Iris pigment epithelial cell (primary cell): ENCODE measurements at places on chromosomes 13 and 19.

- no peak for DNase-seq
These were observed 95.0 kb downstream of the UQCRFS1 start for GRCh38 chr19:29117926-29118325.

DNA sequence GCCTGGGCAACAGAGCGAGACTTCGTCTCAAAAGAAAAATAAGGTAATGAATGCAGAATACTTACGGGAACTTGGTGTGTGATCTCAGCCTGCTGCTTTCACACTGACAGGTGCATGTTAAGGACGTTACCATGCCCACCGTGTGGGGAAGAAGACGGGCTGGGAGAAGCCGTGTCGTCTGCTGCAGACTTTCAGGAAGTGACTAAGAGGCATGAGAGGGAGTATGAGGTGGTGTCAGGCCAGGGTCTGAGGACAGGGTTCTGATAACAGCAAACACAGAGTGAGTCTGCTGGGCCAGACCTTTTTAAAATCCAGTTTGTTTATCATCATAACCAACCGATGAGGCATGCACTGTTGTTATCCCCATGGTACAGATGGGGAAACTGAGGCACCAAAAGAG, 13.6 kb upstream of the GALP start:
- DNase-seq: peak; percentile 64

- DNase-seq: peak; percentile 77
These were observed 2.9 kb upstream of the HOOK2 start for GRCh38 chr19:12778017-12778904.

GRCh38 chr13:109162248-109163036, 533.0 kb downstream of the MYO16 start:
- no peak for DNase-seq

GRCh38 chr13:30619731-30620130, 2.0 kb downstream of the USPL1 start:
- no peak for DNase-seq

- no peak for DNase-seq
These were observed 1.7 kb downstream of the ETFB start for GRCh38 chr19:51364200-51365106.

GRCh38 chr13:22286338-22286737, 615.5 kb downstream of the FGF9 start:
- no peak for DNase-seq

DNA sequence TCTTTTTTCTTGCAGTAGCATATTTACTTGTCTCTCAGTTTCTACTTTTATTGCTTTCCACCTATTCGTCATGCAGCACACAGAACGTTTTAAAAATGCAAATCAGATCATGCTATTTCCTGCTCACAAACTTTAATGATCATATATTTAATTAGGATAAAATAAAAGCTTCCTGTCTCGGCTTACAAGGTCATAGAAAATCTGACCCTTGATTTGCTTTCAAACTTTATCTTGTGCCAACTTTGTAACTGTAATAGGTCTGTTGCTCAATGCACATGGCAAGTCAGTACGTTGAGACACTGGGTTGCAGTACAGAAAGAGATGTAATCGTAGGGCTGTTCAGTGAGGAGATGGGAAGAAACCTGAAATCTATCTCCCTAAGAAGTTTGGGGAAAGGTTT, 95.6 kb upstream of the CSNK1A1L start:
- peak; percentile 45 for DNase-seq

- no peak for DNase-seq
These were observed 71.9 kb downstream of the FLT1 start for GRCh38 chr13:28423010-28423409.

GRCh38 chr13:27588405-27588804, 31.9 kb downstream of the LNX2 start:
- no peak for DNase-seq

DNA sequence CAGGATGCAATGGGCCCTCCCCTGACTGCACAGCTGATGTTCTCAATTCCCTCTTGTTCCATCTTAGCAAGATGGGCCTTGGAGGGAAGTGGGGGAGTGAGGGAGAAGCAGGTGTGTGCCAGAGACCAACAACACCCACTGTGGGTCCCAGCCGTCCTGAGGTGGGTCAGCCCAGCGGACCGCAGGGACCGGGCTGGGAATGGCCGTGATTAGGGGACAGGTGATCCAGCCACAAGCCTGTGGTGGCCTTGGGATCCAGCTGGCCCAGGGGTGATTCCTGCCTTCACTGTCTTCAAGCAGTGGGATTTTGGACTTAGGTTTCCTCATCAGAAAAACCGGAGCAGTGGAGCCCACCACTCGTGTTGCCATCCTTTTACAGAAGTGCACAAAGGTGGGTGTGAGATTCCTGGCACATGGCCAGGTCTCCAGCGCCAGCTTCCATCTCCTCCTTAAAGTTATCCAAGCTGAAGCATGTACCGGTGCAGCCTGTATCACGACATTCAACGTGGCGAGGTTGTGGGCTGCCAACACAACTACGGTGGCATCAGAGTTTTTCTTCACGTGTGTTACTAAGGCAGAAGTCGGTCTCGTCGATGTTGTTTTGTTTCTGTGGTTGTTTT, 9.0 kb upstream of the ATP11A start:
- no peak for DNase-seq

DNA sequence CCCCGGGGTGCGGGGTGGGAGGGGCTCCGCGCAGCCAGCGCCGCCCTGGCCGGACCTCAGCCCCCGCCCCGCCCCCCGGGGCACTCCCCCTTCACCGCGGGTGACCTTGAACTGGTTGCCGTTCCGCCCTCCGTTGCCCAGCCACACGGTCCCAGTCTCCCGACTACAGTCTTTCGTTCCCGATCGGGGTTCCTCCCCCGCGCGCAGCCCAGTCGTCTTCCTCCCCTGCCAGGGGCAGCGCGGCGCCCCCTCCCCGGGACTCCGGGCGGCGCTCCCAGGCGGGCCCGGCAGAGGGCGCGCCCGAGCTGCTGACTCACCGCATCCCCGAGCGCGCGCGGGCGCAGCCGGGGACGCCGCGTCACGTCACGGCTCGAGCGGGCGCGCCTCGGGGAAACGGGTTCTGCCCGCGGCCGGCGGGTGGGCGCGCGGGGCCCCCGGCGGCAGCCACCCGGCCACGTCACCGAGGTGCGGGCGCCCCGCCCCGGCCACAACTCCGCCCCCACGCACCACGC, 459 bp downstream of the MIDN start:
- DNase-seq: peak; percentile 74

- DNase-seq: no peak
These were observed 12.1 kb downstream of the SLC5A5 start for GRCh38 chr19:17883627-17884410.

- no peak for DNase-seq
These were observed 6.7 kb downstream of the ZNF793 start for GRCh38 chr19:37513397-37513796.

DNA sequence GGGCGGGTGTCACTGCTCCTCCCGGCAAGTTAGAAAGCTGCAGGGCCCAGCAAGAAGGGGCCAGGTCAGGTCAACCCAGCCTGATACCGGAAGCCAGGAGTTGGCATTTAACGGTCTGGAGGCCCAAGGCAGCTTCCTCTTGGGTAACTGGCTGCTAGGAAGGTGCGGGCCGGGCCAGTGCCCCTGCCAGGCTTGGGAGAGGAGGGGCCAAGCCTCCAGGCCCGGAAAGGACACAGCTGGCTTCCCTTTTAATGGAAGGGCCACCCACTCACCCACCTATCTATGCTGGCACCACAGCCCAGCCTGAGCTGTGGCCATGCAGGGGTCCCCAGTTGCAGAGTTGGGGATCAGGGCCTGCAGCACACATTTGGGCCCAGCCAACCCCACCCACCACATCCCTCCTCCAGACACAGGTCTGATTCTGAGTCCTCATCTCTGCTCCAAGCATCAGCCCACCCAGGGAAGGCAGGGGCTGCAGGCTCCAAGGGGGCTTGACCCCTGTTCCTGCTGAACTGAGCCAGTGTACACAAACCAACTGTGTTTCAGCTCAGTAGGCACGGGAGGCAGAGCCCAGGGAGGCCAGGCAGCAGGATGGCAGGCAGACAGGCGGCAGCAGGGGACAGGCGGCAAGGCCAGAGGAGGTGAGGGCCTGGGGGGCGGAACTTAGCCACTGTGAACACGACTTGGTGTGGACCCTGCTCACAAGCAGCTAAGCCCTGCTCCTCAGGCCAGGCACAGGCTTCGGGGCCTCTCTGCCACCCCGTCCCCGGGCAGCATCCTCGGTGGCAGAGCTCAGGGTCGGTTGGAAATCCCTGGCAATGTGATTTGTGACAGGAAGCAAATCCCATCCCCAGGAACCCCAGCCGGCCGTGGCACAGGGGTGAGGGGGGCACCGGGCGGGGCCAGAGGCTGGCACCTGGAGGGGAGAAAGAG, 40.8 kb downstream of the ZSWIM4 start:
- no peak for DNase-seq

DNA sequence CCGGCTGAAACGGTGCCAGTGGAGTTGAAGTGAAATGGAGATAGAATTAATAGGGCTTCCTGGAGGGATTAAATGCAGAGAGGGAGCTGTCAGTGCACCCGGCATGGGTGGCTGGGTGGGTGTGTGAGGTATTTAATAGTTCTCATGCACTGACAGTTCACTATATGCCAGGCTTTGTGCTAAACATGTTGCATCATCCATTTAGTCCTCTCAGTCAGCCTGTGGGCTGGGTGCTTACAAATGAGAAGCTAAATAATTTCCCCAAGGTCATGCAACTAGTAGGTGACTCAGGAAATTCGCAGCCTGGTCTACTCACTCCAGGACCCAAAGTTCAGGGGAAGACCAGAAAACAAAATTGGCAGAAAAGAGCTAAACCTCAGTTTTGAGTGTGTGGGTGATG, 63.5 kb upstream of the SPATA13 start:
- peak; percentile 13 for DNase-seq

- DNase-seq: peak; percentile 86
These were observed 239.8 kb downstream of the COG6 start for GRCh38 chr13:39895254-39895653.

DNA sequence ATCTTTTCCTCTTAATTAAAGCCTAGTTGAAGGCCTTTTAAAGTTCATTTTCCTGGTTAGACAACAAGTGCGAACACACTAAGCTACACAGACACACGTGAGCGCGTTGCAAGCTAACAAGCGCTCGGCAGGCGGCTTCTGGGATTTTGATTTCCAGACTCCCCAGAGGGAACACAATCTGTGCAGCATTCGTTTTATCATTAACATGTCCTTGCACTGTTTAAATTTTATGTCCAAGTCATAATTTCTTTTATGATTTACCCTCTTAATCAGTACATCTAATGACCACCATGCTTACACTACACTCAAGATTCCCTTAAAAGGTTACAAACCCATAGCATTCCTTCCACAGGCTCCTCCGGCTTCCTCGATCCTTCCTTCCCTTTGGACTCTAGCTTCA, 16.8 kb downstream of the COL4A1 start:
- no peak for DNase-seq

- peak; percentile 89 for DNase-seq
These were observed at the start of gene EPSTI1 for GRCh38 chr13:42991898-42992763. Gene EPSTI1, minus strand, starts transcription at chr13:42992241. Its CDS starts 76 bp downstream, at chr13:42992165.

- no peak for DNase-seq
These were observed 7.6 kb downstream of the PNKP start for GRCh38 chr19:49859682-49860335.

GRCh38 chr19:49689133-49690078, at the start of gene ADM5:
Gene ADM5, plus strand, starts transcription at chr19:49689594. Its CDS starts 244 bp downstream, at chr19:49689838.
- DNase-seq: no peak

DNA sequence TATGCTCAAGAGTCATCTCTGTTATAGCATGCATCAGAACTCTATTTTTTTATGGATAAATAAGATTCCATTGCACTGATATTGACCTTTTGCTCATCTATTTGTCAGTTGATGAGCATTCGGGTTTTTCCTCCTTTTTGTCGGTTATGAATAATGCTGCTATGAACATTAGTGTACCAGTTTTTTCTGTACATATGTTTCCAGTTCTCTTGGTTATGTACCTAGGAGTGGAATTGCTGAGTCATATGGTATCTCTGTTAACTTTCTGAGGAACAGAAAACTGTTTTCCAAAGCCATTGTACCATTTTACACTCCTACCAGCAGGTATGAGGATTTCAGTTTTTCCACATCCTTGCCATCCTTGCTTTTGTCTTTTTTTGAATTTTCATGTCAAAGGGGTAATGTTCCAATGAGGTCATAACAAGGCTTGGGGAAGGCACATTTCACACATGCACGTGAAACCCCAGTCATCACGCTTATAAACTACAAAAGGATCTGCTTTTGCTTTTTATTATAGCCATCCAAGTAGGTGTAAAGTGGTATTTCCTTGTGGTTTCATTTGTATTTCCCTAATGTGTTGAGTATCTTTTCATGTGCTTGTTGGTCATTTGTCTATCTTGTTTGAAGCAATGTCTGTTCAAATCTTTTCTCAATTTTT, 14.6 kb downstream of the KBTBD7 start:
- peak; percentile 81 for DNase-seq

DNA sequence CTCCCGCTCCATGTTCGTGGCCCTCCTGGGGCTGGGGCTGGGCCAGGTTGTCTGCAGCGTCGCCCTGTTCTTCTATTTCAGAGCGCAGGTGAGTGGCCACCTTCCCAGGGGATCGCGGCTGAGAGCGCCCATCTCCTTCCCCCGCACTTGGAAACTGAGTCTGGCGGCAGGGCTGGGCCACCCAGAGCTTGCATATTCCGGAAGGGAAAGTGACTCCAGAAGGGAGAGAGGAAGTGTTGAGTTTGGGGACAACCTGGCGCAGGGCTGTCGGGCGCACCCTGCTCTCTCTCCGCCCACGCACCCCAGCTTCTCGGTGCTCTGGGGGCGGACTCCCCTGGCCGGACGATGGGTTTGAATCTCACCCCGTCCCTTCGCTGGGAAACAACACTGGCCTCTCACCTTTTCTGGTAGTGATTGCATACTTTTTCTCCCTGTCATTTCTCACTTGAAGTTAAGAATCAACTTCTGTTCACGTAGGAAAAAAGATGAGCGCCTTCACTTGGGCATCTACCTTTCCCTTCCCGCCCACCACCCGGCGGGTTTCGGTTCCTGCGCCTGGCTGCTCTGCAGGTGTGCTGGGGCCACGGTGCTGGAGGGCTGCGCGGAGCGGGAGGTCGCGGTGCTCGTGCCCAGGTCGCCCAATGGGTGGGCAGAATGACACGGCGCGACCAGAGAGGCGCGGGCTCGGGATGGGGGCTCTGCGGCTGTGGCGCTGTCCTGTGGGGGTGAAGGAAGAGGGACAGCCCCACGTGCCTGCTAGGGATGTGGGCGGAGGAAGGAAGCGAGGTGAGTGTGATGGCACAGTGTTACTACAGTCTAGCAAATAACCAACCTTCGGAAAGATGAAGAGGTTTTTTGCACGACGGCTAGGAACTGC, 721 bp downstream of the TNFSF11 start:
- DNase-seq: no peak

GRCh38 chr13:25503856-25504255, 132.1 kb downstream of the ATP8A2 start:
- no peak for DNase-seq

GRCh38 chr13:31686670-31687425, 52.5 kb upstream of the RXFP2 start:
- DNase-seq: no peak

GRCh38 chr13:69485991-69486592, 621.5 kb upstream of the ATXN8OS start:
- DNase-seq: no peak

DNA sequence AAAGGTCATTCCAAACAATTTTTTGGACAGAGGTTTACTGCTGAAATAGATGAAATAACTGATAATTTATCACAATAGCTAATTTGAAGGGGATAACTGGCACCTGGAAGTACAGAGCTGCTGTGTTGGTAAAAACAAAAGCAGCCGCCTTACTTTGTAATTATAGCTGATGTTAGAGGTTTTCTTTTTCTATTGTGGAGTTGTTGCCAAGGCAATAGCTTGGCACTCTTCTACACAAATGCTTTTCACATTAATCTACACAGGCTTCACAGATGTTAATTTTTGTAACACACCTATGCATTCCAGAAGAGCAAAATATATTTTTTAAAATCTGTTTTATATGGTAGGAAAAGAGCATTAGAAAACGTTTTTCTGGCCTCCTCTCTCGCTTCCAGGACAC, 56.9 kb downstream of the LACC1 start:
- no peak for DNase-seq
